T47D (cell line): ENCODE measurements at places on chromosomes 2 and 18.
A peak's percentile ranks its signal among the peaks of the same experiment; 100 is the strongest.

- DNase-seq = no peak
Measured at GRCh38 chr2:120254178-120254577, 1.5 kb downstream of the RALB start.

GRCh38 chr2:98736464-98736889 lies 5.5 kb upstream of the MGAT4A start:
- no peak for DNase-seq

DNA sequence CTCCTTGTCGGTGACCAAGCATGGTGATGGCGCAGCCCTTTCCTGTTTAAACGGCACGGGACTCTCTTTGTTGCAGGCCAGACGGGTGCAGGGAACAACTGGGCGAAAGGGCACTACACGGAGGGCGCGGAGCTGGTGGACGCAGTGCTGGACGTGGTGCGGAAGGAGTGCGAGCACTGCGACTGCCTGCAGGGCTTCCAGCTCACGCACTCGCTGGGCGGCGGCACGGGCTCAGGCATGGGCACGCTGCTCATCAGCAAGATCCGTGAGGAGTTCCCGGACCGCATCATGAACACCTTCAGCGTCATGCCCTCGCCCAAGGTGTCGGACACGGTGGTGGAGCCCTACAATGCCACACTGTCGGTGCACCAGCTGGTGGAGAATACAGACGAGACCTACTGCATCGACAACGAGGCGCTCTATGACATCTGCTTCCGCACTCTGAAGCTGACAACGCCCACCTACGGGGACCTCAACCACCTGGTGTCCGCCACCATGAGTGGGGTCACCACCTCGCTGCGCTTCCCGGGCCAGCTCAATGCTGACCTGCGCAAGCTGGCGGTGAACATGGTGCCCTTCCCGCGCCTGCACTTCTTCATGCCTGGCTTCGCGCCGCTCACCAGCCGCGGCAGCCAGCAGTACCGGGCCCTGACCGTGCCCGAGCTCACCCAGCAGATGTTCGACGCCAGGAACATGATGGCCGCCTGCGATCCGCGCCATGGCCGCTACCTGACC lies 17.1 kb downstream of the TUBB6 start:
- no peak for DNase-seq

DNA sequence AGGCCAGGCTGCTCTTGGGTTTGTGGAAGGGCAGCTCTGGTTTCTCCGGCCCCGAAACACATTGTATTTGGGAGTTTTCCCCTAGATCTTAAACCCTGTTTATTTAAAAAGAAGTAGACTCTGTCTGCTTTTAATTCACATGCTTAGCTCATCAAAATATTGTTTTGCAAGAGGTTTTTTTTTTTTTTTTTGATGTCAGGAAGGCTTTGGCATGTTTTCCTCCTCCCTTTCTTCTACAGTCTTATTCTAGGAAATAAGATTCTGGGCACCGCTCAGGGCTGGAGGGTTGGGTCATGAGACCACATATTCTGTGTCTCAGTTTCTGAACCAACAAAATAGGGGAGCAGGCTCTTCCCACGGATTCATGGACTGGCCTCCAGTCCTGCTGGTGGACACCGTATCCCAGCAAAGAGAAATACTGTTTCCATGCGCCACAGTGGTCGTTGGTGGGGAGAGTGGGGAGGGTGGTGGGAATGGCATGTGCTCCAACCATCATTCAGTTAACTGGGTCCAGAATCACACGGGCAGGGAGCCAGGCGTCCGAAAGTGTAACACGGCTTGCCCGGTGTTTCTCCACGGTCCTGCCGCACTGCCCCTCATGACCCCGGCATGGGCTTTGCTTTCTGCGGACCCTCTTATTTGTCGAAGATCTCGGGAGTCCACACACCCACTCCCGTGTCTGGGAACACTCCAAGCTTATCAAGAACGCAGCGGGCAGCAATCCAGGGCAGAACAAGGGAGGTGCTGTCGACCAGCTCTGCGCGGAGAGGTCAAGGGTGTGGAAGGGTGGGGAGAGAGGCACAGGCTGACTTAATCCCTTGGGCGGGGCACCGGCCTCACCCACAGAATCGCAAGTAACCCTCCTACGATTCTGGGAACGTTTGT lies 176.7 kb downstream of the GLI2 start:
- DNase-seq = no peak

DNA sequence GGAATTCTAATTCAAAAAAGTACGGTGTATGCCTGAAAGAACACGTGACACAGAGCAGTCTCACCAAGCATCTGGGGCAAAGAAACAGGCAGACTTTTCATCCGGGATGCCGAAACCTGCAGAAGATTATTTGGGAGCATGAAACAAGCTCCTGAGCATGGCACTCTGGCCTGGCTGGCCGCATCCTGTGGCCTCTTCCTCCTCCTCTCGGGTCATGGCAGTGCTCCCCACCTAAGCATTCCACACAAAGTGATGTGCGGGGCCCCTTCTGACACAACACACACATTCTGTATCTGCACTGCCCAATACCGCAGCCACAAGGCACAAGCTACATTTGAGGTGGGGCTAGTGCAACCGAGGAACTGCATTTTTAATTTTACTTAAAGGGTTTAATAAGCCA lies 380.8 kb downstream of the NBAS start:
- no peak for DNase-seq

GRCh38 chr2:224268441-224268840 lies 133.5 kb downstream of the FAM124B start:
- peak; percentile 30 for DNase-seq

DNA sequence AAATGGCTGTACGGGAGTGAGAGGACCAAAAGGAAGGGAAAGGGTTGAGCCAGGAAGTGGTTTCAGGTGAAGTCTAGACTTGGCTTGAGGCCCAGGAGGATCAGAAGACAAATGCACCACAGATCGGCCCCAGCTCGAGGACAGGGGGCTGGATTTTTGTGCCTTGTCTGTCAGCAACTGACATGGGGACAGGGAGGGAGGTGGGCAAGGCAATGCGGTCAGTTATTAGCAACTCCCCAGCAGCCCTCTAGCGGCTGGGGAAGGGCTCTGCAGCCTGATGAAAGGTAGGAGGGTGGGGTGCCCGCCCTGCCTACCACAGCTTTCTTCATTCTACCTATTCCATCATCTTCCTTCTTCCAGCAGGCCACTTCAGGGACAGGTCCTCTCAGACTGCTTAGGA lies 50.0 kb downstream of the CPO start:
- DNase-seq = no peak

GRCh38 chr2:217412277-217412676 lies 552.4 kb upstream of the TNP1 start:
- DNase-seq = no peak

- no peak for DNase-seq
Measured at GRCh38 chr18:78559584-78559983, 420.0 kb upstream of the SALL3 start.

DNA sequence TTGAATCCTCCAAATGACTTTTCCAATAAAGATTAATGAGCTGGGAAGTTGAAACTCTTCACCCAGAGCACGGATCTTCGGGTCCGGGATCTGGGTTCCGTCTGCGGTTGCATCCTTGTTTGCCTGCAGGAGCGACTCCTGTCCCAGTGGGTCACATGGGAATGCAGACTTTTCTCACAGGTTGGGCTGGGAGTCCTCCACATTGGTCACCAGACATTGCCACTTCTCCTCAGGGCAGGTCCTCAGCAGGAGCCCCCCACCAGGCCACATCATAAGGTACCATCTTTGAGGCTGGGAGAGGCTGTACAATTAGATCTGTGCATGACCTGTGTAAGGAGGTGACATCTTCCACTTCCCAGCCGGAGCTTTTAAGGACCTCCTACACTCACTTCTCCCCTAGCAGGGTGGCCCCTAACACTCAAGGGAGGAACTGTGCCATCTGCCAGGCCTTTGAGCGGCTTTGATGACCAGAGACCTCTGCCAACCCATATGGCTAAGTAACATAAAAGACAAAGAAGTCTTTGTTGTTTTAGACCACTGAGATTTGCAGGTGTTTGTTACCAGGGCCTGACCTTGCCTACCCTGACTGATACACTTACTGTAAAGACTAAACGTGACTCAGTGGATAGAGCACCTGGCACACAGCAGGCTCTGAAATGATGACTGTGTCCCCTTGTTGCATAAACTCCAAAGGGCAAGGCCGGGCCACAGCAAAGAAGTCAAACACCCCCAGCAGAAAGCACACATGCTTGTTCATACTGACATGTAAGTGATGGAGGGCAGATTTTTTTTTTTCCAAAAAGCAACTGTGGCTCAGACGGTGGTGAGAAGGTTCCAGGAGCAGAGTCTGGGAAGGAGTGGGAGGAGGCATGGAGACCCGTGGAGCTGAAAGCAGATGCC lies 7.9 kb upstream of the TEX51 start:
- no peak for DNase-seq

GRCh38 chr2:165872101-165872791 lies 78.2 kb upstream of the GALNT3 start:
- no peak for DNase-seq
